ENCODE measurements at places on chromosomes 6 and 20.

DNA sequence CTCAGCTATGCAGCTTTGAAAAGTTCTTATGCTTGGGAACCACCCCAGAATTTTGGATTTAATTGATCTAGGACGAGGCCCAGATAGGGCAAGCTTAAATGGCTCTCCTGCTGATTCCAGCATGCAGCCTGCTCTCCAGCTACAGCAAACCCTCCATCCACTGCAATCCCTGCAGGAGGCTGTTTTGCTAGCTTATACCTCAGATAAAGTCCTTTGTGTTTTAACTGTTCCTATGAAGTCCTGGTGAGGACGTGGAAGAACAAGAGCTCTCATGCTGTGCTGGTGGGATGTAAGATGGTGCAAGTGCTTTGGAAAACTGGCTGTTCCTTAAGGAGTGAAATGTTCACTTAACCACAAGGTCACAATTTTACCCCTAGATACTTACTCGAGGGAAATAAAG is 25.5 kb upstream of the NXT1 start:
- DNase-seq, result no peak

DNA sequence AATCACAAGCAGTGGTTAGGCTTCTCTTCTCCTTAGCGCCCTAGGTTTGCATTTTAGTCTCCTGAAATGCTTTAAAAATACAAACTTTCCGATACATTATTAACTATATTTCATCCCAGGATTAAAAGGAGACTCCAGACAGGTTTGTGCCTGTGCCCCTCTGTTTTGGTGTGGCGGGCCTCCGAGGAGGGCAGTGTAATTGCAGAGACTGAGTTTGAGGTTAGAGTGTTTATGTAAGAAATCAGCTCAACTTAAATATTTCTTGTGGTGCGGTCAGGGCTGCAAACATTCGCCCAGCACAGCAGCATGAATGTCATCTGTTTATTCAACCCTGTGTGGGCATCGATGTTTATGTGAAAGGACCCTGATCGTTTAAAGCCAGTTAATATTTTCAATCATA is 130.4 kb upstream of the AKAP12 start:
- DNase-seq, result no peak

DNA sequence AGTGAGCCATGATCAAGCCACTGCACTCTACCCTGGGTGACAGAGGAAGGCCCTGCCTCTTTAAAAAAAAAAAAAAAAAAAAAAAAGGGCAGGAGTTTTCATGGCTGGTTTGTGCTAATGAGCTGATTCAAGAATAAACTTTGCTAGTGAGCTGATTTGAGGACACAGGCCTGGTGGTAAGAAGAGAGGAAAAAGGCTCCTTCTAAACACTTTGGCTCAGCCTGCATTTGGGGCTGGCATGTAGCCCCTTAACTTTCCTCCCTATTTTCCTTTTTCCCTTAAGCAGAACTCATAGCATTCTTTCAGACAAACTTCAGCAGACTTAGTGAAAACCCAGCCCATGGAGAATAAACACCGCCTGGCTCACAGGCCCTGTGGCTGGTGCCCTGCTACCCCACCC is 432.7 kb downstream of the PTPRT start:
- DNase-seq, result no peak

DNA sequence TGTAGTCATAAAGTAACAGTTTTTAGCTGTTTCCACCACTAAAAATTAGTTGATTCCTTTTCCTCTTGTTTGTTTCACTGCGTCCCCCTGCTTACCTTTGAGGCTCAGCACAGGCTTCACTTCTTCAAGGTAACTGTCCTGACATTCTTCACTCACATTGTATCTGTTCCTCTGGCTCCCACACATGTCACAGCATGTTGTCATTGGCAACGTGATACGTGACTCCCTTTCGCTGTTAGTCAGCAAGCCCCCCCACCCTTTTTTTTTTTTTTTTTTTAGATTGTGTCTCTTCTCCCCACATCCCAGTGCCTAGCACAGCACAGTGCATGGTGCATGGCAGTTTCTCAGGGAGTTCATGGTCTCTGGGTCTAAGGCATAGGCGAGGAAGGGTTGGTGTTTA is 13.3 kb downstream of the VAPB start:
- no peak for DNase-seq

DNA sequence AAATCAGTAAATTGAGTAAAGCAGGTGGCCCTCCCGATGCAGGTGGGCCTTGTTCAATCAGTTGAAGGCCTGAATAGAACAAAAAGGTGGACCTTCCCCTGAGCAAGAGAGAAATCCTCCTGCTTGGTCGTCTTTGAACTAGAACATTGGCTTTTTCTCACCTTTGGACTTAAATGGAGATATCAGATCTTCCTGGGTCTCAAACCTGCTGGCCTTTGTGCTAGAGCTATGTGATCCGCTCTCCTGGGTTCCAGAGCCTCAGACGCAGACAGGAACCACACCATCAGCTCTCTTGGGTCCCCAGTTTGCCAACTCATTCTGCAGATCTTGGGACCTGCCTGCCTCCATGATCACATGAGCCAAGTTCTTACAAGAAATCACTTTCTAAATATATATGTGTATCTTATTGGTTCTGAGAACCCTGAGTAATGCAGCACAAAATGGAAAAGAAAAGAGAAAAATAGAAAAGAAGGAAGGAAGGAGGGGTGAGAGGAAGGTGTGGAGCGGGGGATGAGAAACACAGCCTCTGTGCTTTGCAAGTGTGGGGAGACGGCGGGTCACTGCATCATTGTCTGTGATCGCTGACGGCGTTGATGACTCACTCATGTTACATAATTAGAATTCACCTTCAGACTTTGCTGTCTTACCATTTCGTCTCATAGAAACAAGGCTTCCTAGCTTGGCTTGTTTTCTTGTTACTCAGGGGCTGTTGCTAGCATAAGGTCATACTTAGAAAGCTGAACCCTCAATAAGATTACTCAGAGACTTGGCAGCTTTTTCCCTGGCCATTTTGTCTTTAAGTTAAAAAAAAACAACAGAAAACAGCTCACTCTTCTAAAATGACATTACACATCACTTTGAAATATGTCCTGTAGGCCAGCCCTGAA is 85.7 kb upstream of the NEDD9 start:
- DNase-seq, result no peak

DNA sequence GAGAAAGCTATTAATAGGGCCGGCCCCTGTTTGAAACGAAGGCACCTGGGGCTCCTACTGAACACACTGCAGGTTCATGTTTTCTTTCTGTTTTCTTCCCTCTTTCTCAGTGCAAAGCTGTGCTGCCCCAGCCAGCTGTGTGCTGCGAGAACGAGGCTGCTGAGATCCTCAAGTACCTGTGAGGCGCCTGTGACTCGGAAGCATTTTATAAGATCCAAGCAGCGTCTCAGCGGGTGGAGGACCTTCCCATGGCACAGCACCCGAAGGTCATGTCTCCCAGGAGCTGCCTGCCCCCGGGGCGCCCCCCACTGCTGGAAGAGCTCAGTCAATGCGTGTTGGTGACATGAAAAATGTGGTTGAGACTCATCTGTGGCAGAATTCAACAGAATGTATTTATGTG is 66.3 kb downstream of the SMOC2 start:
- DNase-seq, result no peak

- no peak for DNase-seq
These were observed 223.2 kb upstream of the ECI2 start for GRCh38 chr6:4358414-4359107.

DNA sequence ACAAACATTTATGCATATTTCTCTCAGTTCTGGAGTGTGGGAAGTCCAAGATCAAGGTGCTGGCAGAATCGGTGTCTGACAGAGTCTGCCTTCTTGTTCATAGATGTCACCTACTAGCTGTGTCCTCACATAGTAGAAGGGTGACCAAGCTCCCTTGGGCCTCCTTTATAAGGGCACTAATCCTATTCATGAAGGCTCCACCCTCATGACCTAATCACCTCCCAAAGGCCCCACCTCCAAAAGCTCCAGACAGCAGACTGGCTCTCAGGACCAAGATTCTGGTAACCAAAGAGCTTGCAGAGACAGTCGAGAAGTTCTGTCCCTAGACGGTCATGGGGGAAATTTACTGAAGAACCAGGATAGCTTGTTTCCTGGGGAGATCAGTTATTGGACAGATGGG is 139.1 kb downstream of the COL9A1 start:
- DNase-seq, result no peak

DNA sequence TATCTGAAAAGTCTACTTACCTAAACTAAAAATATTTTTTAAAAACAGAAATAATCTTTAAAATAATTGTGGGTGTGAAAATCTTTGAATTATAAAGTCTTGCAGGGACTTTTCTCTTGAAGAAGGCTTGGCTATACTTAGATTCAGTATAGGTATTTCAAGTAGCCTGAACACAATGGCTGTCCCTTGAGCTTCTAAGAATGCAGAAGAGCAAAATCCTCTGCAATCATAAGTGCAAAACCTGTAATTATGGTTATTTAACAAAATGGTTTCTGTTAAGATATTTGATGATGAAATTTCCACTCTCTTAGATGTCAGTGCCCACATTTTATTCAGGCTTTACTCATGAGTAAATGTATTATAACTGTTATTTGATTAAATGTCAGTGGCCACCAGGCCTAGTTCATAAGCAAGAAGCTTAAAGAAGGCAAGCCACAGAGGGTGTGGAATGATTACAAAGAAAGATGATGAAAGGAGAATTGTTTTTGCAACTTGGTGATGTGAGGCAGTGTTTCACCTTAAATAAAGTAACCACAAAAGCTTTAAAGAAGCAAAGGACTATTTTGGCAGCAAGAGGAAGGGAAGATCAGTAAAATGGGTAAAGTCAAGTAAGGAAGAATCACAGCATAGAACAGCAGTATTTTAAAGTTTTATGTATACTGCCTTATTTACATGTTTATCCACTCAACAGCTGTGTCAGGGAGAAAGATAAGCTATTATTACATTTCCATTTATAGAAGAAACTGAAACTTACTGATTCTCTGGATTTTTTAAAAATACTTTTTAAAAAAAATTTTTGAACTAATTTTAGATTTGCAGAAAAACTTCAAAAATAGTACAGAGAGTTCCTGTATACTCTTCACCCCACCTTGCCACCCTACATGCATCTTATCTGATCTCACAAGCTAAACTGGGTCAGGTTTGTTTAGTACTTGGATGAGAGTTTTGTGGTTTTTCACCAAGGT is 351.2 kb upstream of the RUNX2 start:
- DNase-seq, result no peak

All from cerebellar nuclear complex (tissue), 1 donor.